ENCODE measurements at places on chromosomes 1 and 21. TPM values are rescaled to one million over a fixed set of nuclear protein-coding genes. Genes with fewer than 3 reads are reported as not detected.

The PBX1 gene
- not detected for polyA plus RNA-seq

The CDC14A gene
- polyA plus RNA-seq, result 6.1 TPM

The OR14K1 gene
- not detected for polyA plus RNA-seq

The AVPR1B gene
- polyA plus RNA-seq, result not detected

The PKP1 gene
- not detected for polyA plus RNA-seq

The IRF6 gene
- 0.46 TPM for polyA plus RNA-seq

The MAP3K6 gene
- polyA plus RNA-seq, result 10.3 TPM

The ICOSLG gene
- polyA plus RNA-seq, result 40.2 TPM

- DNase-seq, result no peak
Measured at GRCh38 chr1:153312570-153313186, at the start of gene PGLYRP3. TSS of gene PGLYRP3 (minus strand) at chr1:153312952. CDS start at chr1:153310665, 2,287 bp downstream.

DNA sequence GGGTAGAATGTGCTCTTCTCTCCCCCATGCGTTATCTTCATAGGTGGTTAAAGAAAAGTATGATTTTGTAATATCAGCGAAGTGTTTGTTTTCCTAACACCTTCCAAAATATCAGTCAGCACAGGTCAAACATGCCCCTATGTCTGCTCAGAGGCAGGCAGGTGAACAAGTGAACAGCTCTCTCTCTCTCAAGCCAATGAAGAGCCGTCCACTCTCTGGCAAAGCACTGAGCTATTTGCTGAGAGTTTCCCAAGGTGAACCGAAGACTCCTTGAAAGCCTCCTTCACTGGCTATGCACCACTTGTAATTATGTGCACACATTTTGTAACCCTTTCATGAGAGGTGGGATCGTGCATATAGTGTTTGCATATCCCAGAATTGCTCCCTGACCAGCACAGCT, 47.7 kb downstream of the ST6GALNAC3 start:
- DNase-seq, result no peak

GRCh38 chr1:56397409-56397808, 182.0 kb downstream of the PLPP3 start:
- no peak for DNase-seq

DNA sequence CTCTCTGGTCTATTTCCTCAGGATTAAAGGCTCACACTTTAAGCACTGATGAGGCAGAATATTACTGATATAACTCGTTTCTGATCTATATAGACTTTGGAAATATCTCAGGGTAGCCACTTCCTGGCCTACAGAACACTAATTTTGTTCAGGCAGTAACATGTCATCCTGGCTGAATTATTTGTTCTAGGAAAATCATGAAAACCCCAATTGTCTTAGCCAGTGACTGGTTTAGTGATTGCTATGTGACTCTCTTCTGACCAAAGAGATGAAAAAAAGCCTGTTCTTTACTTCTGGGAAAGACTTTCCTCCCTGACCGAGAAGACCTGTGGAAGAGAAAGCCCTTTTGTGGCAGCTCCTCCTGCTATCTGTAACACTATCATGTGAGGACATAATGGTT, 453.7 kb downstream of the SETD4 start:
- DNase-seq, result no peak

- DNase-seq, result no peak
Measured at GRCh38 chr1:210070531-210070930, 132.5 kb downstream of the SYT14 start.

GRCh38 chr21:41148798-41149197, 19.2 kb upstream of the BACE2 start:
- peak; percentile 21 for DNase-seq

DNA sequence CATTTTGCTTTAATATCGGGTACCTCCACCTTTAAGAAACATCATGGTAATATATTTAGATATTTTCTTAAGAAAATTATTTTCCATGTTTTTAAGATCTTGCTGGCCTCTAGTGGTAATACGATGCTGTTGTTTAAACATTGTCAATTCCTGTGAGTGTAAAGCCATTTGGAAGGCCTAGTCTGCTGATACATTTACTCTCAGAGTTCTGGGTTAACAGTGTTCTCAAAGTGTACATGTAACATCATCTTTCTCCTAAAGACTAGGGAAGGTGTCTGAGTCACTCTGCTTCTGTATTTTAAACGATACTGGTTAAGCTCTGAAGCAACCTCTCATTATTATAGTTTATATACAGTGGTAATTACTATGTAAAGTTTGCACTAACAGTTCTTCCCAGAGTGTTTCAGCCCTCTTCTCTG, 189.1 kb downstream of the RASAL2 start:
- no peak for DNase-seq

- DNase-seq, result no peak
Measured at GRCh38 chr1:50430010-50430405, 6.8 kb upstream of the DMRTA2 start.

DNA sequence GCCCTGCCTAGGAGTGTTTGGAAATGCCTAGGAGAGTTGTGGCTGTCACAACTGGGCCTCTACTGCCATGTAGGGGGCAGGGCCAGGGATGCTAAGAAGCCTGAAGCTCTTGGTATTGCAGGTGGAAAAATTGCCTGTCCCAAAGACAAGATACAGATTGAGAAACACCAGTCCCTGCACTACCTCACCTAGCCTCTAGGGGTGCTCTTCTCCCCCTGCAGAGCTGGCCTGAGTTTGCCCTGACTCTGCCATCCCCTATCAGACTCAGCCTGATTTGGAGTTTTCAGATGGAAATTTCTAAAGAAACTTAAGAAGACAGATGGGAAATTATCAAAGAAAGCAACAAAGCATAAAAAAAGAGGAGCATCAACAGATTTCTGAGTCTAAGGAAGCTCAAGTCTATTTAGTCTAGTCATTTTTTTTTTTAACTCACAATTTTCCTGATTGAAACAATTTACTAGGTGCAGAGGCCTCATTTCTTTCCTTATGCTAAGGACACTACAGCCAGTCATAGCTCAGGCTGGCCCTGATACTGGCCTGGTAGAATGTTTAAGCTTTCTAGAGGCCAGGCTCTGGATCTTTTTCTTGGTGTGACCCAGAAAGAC, 61.4 kb upstream of the LRRN2 start:
- DNase-seq, result peak; percentile 69

DNA sequence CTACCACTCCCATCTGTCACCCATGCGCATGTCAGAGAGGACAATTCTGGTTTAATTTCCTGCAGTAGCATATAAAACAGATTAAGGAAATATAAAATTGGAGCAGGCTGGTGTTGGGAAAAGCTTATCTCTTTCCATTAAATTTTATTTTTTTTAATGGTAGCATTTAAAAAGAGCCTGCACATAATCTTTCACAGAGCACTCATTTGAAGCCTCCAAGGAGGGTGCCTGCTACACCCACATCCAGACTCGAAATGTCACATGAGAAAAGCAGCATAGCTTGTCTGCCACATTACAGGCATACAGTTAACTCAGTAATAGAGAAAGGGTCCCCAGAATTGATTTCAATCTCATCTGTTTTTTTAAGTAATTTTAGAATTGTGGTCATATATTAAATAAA, 599.0 kb downstream of the KIF26B start:
- DNase-seq, result no peak

GRCh38 chr1:231407547-231408396, 14.3 kb downstream of the EGLN1 start:
- no peak for DNase-seq

GRCh38 chr21:38918607-38919346, 113.0 kb downstream of the ETS2 start:
- no peak for DNase-seq

DNA sequence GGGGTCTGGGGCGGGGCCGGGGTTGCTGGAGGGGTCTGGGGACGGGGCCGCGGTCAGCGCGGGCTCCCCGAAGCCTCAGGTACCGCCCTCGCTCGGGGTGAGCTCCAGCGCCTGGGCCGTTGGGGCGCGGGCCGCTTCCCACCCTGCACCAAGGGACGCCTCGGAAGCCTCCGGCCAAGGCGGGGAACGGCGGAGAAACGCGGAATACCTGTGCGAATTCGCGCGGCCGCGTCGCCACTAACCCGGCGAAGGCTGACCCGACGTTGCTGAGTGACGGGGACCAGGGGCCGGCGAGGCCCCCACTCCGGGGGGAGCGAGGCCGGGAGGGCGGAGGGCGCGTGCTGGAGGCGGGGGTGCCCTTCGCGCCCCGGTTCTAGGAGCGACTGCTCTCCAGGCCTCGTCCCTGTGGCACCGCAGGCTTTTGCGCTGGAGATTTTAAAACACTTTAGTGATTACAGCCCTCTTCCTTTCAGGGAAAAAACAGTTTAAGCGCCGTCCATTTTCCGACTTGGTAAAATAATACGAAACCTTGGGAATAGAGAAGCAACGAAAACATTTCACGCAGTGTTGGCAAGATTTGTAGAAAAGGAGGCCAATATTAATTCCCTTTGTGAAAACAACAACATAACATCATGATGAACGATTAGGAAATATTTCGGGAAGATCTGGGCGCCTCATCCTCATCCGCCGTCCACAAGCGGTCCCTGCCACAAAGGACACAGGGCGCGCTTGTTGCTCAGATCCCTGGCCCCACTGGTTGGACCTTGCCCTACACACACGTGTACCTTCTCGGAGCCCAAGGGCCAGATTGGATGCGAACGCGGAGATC, 971 bp upstream of the GNG4 start:
- peak; percentile 42 for DNase-seq

DNA sequence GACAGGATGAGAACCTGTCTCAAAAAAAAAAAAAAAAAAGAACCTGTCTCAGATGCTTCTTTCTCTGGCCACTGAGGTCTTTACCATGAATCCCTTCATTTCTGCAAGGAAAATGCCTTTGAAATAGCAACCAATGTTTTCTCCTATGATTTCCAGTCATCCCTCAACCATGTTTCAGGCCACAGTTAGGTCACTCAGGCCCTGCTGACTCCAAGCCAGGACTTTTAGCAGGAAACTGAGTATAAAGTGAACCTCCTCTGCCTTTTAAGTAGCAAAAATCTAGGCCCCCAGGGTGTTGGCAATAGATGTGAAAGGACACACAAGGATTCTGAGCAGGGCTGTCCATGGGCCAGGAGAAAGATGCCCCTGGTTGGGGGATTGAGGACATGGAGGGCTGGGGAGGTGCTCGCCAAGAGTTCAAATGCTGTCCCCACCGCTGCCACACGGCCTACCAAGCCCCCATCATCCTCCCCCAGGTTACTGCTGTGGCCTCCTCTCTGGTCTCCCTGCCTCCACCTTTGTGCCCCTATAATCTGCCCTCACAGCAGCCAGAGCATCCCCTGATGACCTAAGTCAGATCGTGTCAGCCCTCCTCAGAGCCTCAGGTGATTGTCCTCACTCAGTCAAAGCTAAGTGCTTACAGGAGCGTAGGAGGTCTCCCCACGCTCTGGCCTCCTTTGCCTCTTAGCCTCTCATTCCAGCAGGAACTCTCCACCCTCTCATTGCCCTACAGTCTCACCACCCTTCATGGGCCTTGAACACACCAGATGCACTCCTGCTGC, 54.6 kb downstream of the MATN1 start:
- no peak for DNase-seq

DNA sequence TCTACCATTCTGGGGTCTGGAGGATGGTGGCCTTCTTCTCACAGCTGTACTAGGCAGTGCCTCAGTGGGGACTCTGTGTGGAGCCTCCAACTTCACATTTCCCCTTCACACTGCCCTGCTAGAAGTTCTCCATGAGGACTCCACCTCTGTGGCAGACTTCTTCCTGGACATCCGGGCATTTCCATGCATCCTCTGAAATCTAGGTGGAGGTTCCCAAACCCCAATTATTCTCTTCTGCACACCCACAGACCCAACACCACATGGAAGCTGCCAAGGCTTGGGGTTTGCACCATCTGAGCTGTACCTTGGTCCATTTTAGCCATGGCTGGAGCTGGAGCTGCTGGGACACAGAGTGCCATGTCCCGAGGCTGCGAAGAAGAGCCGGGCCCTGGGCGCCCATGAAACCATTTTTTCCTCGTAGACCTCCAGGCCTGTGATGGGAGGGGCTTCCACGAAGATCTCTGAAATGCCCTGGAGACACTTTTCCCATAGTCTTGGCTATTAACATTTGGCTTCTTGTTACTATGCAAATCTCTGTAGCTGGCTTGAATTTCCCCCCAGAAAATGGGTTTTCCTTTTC, 170.5 kb downstream of the FOXD2 start:
- no peak for DNase-seq

- DNase-seq, result no peak
Measured at GRCh38 chr1:37660664-37661063, 26.0 kb upstream of the RSPO1 start.

GRCh38 chr21:33976082-33977016, 60.7 kb upstream of the ATP5PO start:
- DNase-seq, result peak; percentile 29

DNA sequence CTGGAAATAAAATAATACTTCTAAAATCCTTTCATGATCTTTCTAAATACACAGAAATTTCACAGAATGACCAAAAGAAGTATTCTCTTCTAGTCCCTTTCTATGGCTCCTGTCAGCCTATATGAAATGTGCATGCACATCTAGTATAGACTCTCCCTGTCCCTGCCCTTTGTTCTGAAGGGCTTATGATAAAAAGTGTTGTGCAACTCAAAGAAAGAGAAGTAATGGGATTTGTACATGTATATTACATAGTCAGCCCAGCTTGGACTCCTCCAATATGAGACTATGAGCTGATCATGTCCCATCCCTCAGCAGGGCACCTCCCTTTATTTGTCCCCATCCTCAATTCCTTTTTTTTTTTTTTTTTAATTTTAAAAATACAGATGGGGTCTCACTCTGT, 42.1 kb upstream of the LAX1 start:
- DNase-seq, result no peak

- DNase-seq, result no peak
Measured at GRCh38 chr1:90396917-90397316, 320.2 kb downstream of the BARHL2 start.

DNA sequence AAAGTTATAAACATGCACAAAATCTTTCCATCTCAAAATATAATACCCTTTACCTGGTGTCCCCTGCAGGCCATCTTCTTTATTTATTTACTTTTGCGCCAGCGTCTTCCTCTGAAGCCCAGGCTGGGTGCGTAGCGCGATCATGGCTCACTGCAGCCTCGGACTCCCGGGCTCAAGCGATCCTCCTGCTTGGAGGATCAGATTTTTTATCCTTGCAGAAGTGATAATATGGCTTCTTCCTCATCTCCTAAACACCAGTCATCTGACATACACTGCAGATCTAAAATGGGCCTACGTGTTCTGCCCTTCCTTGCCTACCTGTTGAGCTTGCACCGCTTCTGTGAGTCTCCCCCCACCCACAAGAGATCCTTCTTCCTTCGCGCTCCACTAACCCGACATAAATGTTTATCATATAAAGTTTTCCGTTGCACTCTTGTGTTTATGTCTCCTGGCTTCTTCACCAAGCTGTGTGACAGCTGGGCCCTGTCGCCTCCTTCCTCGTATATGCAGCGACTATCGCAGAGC, 506 bp upstream of the SRP9 start:
- DNase-seq, result no peak

GRCh38 chr1:110708974-110709440, 34.3 kb upstream of the KCNA3 start:
- DNase-seq, result no peak

- DNase-seq, result no peak
Measured at GRCh38 chr1:99559166-99559565, 86.7 kb upstream of the PALMD start.

All from B cell (primary cell).